ENCODE measurements at places on chromosomes 7 and 10.

GRCh38 chr7:73829505-73829904 is 1.3 kb upstream of the CLDN4 start:
- DNase-seq: no peak

DNA sequence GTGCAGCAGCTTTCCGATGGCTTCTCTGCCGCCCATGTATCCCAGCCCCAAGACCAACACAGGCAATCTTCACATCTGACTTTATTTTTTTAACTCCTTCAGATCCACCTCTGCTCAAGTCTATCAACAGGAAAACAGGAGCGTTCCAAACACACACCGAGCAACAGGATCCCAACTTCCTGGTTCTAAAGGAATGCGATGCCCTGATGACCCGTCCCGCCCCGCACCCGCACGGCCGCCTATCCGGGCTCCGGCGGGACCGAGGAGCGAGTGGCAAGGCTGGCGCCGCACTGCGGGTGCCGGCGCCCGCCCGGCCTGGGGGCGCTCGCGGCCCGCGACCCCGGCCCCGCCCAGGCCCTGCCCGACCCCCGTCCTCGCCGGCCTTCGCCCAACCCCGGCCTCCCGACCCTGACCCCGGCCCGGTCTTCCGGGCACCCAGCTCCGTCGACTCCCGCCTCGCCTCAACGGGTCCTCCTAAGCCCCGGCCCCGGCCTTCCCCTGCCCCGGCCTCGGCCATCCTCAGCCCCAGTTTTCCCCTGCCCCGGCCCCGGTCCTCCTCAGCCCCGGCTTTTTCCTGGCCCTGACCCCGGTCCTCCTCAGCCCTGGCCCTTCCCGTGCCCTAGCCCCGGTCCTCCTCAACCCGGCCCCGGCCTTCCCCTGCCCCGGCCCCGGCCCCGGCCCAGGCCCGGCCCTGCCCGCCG is 730 bp downstream of the LARP4B start:
- peak; percentile 48 for DNase-seq

GRCh38 chr10:91884536-91884935 is 24.8 kb downstream of the FGFBP3 start:
- DNase-seq: no peak

GRCh38 chr7:45176091-45176490 is 18.5 kb downstream of the RAMP3 start:
- no peak for DNase-seq

GRCh38 chr7:135193615-135194081 is 17.7 kb downstream of the WDR91 start:
- DNase-seq: no peak

GRCh38 chr10:50536617-50537240 is 87.0 kb downstream of the SGMS1 start:
- no peak for DNase-seq

- DNase-seq: no peak
Observed at GRCh38 chr7:112411186-112411795, 39.0 kb upstream of the IFRD1 start.

- no peak for DNase-seq
Observed at GRCh38 chr10:42482411-42482810, 156.0 kb downstream of the ZNF33B start.

DNA sequence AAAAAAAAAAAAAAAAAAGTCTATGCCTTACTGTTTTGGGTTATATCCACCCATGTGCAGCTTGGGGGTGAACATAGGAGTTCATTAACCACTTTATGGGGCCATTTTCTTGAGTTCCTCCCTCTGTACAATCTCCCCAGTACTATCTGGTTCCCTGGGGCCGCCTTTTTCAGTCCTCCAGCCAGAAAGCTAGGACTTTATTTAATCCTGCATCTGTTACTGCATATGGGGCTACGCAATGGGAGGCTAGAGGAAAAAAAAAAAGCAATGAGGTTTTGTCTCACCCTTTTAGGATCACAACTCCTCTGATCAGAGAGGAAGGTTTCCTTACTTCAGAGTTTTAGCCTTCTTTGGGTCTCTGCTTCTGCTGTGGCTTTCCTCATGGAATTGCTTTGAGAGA is 51.0 kb downstream of the BTRC start:
- no peak for DNase-seq

- no peak for DNase-seq
Observed at GRCh38 chr10:5588603-5589002, 63.8 kb downstream of the CALML3 start.

DNA sequence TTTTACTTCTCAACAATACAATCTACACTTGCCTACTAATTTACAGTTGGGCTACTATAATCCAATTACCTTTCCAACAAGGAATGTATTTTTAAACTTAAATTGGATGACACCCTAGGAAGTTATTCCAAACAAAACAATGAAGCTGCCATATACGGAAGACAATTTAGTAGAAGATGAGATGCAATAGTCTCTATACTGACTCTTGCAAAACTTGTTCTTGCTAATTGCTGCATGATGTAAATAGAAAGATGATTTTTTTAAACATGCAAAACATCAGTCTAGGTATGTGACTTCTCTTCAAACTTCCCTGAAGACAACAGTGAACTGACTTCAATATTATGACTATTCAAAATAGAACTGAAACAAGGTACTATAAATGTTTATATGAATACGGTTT is 17.6 kb downstream of the NT5C3A start:
- DNase-seq: peak; percentile 29

- DNase-seq: no peak
Observed at GRCh38 chr10:22784668-22785067, 70.3 kb upstream of the PIP4K2A start.
